Stimulated activated CD8-positive, alpha-beta memory T cell treated with anti-CD3 and anti-CD28 coated beads, Interleukin-2, amount 100 ng/mL, for 1 hour (primary cell): ENCODE measurements at places on chromosomes 16 and 17.

- no peak for DNase-seq
These were observed 4.3 kb upstream of the APRT start for GRCh38 chr16:88815901-88816589.

DNA sequence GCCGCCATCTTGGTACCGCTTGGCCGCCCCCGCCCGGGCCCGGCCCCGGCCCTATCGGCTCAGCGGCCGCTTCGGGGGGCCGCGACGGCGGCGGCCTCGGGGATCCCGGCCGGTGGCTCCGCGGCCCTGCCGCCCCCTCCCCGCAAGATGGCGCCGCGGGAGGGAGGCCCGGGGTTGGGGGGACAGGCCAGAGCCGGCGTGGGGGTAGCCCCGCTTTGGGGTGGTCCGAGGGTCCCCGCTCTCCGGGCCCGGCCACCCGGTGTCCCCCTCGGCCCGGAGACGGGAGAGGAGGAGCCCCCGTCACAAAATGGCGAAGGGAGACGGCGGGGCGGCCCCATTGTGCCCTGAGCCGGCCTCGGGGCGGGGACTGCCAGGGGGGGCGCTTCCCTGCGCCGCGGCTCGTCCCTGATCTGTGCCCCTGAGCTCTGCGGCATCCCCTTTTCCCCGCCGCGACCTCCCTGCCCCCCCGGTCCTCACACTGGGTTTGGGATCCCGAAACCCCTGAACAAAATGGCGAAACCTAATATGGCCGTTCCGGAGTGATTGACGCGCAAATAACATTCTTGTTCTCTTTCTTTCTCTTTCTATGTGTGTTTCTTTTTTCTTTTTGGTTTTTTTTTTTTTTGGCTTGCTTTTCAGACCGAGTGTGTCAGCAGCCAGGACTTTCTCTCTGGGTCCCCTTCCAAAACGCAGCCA lies 986 bp downstream of the HAPSTR1 start:
- DNase-seq = no peak

- no peak for DNase-seq
These were observed 118.2 kb upstream of the ZNF750 start for GRCh38 chr17:82957961-82958561.

DNA sequence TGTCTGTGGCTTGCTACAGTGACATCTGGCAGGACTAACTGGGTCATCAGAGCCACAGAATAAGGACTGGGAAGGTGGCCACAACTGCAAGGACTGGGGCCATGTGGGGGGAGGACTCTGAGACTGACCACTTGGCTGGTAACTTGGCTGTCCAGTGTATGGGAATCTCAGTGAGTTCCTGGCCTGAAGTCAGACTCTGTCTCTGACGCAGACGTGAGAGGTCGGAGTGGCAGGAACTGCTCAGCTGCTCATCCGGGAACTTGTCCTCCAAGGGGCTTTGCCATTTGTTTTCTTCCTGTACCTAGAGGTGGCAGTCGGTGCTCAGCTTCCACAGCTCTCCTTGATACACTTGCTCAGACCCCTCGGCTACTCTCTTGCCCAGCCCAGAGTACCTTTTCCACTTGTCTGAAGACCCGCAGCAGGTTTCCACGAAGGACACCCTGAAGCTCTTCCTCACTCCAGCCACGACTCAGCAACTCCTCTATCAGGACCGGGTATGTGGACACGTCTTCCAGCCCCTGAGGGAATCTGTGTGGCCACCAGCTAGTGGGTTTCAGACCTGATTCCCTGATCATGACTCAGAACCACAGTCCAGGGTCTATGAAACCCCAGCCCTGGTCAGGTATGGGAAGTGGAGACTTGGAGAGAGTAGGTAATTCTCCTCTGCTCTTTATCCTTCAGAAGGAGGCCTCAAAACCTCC lies 7.3 kb upstream of the DPEP3 start:
- DNase-seq = no peak
